ENCODE measurements at places on chromosomes 16 and 17.

DNA sequence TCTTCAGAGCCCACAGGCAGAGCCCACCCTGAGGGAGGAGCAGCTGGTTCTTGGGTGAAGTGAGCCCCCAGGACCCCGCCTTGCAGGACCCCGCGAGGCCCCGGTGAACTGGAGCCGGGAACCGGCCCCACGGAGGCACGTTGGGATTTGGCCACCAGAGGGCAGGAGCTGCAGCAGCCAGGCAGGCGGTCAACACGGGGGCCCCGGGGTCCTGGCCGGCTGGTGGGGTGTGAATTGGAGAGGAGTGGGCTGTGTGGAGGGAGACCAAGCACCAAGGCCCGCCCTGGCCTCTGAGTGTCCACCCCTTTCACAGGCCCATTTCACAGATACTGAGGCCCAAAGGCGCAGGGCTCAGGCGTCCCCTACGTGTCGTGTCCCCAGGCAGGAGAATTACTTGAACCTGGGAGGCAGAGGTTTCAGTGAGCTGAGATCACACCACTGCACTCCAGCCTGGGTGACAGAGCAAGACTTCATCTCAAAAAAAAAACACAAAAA lies 2.2 kb downstream of the DPEP1 start:
- H3K27ac ChIP-seq: no peak overlapping the region
- peaks cover 3% of the 10 kb centered on the region for H3K27me3 ChIP-seq
- no peak for DNase-seq
- H3K36me3 ChIP-seq: peaks cover 6% of the 10 kb centered on the region

DNA sequence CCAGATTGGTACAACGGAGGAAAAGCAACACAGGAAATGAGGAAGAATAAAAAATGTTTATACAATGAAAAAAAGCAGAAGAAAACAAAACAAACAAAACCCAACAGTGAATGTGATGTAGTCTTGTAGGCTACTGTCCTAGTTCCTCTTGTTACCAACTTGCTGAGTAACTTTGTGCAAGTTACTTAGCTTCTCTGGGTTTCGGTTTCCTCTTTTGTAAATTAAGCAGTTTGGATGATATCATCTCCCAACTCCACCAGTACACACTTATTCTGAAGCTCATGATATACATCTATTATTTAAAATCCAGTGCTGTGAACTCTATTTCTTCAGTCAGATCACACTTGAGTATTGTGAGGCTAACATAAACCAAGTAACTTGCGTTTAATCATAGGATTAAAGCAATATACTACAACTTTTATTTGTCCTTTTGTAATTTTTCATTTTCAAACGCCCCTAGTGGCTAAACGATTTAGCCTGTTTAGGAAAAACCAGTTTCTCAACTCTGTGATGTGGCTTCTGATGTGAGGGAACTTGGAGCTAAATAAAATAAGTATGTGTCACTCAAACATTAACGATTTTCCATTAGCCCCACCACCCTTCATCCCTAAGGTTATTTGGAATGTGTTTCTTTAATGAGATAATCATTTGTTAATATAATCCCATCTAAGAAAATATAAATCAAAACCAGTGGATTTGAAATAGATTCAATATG lies 1.4 kb upstream of the UNK start:
- H3K4me1 ChIP-seq: peaks cover 46% of the 10 kb centered on the region
- peaks cover 2% of the 10 kb centered on the region for H3K27me3 ChIP-seq
- H3K27ac ChIP-seq: peak overlapping the region; percentile 100
- DNase-seq: peak; percentile 58
- H3K36me3 ChIP-seq: peaks cover 16% of the 10 kb centered on the region

- H3K27me3 ChIP-seq: peaks cover 33% of the 10 kb centered on the region
- no peak overlapping the region for H3K27ac ChIP-seq
- no peak overlapping the region for H3K4me3 ChIP-seq
- H3K36me3 ChIP-seq: no peaks in the 10 kb centered on the region
Measured at GRCh38 chr17:50627036-50627781, 7.5 kb upstream of the ABCC3 start.

- no peaks in the 10 kb centered on the region for H3K4me1 ChIP-seq
- no peak overlapping the region for H3K27ac ChIP-seq
- H3K36me3 ChIP-seq: no peaks in the 10 kb centered on the region
- no peak overlapping the region for H3K4me3 ChIP-seq
Measured at GRCh38 chr16:69496376-69496775, 69.4 kb upstream of the NFAT5 start.

DNA sequence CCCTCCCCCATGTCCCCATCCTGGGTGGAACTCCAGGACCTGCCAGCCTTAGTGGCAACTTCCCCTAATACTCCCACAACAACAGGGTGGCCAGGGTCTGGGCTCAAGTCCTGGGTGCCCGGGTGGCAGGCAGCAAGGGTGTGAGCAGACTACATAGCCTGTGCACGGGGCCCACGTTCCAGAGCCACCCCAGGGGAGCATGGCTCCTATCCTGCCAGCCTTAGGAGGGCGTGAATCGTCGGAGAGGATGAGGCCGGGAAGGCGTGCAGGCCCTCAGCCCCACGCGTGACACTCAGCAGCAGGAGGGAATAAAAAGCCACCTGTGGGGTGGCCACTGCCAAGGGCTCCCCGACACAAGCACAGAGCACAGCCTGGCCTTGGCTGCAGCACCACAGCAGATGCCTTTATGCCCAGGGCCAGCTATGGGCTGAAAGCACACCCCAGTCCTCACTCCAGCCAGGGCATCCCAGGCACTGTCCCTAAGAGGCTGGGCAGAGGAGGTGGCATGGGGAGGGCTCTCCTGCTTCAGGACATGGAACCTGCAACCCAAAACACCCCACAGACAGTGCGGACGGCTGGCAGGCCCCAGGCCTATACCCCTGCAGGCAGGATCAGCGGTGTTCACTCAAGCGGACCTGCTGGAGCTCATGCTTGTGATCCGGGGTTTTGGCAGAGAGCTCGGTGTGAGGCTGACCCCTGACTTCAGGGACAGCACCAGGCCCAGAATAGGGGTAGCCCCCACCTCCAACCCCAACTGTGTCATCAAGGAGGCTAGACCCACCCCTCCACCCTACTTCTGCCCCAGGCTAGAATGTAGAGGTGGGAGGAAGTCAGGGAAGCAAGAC lies 2.7 kb downstream of the BCAR1 start:
- no peak overlapping the region for H3K4me3 ChIP-seq
- no peak overlapping the region for H3K27ac ChIP-seq
- H3K27me3 ChIP-seq: peaks cover 36% of the 10 kb centered on the region
- H3K36me3 ChIP-seq: no peaks in the 10 kb centered on the region

GRCh38 chr16:67445913-67446907 lies 15.3 kb downstream of the HSD11B2 start:
- DNase-seq: no peak
- no peaks in the 10 kb centered on the region for H3K27me3 ChIP-seq
- peaks cover 3% of the 10 kb centered on the region for H3K36me3 ChIP-seq
- no peak overlapping the region for H3K27ac ChIP-seq
- no peak overlapping the region for H3K4me3 ChIP-seq
- H3K4me1 ChIP-seq: peaks cover 6% of the 10 kb centered on the region

DNA sequence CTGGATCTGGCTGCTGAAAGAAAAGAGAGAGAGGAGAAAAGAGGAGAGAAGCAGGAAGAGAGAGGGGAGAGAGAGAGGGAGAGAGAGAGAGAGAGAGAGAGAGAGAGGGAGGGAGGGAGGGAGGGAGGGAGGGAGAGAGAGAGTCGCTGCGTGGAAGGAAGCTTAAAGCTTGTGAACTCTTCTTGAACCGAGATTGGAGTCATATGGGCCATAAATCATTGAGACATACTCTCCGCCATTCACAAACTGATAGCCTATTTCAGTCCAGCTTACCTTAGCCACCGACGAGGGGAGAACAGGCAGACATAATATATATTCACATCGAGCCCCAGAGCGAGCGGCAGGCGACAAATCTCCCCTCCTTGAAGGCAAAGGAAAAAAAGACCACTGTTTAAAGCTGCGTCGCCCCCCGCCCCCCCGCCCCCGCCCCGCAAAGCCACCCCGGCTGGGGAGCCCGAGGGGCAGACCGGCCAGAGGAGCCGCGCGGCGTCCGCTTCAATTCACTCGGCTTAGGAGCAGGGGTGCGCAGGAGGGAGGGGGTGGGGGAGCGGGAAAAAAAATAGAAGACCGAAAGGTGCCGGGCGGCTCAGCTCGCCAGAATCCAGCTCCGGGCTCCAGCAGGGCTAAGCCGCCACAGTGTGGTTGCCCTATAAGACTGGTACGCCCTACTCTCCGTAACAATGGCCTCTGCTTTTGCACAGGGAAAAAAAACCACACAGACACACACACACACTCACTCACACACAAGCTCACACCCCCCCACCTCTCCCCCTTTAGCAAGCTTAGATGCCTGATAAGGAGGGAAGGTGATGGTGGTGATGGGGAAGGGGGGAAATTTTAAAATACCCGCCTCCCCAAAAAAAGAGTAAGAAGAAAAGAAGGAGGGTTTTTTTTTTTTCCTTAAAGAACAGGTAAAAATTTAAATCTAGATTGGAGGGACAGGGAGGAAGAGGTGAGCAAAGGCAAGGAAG lies 10.6 kb upstream of the HOXB2 start:
- peaks cover 3% of the 10 kb centered on the region for H3K4me1 ChIP-seq
- peaks cover 53% of the 10 kb centered on the region for H3K27me3 ChIP-seq
- DNase-seq: no peak
- no peaks in the 10 kb centered on the region for H3K36me3 ChIP-seq

- no peaks in the 10 kb centered on the region for H3K27me3 ChIP-seq
- no peak for DNase-seq
- H3K4me1 ChIP-seq: peaks cover 30% of the 10 kb centered on the region
- H3K4me3 ChIP-seq: no peak overlapping the region
- H3K27ac ChIP-seq: peak overlapping the region; percentile 43
Measured at GRCh38 chr16:88617268-88618031, 20.9 kb upstream of the IL17C start.

GRCh38 chr16:86901483-86901882 lies 323.1 kb downstream of the FOXL1 start:
- no peaks in the 10 kb centered on the region for H3K4me1 ChIP-seq
- no peaks in the 10 kb centered on the region for H3K36me3 ChIP-seq
- no peak overlapping the region for H3K4me3 ChIP-seq
- DNase-seq: no peak

- no peaks in the 10 kb centered on the region for H3K27me3 ChIP-seq
- no peak for DNase-seq
- H3K27ac ChIP-seq: no peak overlapping the region
- H3K4me1 ChIP-seq: no peaks in the 10 kb centered on the region
- H3K4me3 ChIP-seq: no peak overlapping the region
- H3K36me3 ChIP-seq: peaks cover 9% of the 10 kb centered on the region
Measured at GRCh38 chr17:48213797-48214196, 106.2 kb downstream of the SNX11 start.

GRCh38 chr17:10631048-10631700 lies 25.9 kb downstream of the MYH3 start:
- peaks cover 4% of the 10 kb centered on the region for H3K4me1 ChIP-seq
- peaks cover 7% of the 10 kb centered on the region for H3K36me3 ChIP-seq
- no peak overlapping the region for H3K4me3 ChIP-seq
- H3K27ac ChIP-seq: no peak overlapping the region

DNA sequence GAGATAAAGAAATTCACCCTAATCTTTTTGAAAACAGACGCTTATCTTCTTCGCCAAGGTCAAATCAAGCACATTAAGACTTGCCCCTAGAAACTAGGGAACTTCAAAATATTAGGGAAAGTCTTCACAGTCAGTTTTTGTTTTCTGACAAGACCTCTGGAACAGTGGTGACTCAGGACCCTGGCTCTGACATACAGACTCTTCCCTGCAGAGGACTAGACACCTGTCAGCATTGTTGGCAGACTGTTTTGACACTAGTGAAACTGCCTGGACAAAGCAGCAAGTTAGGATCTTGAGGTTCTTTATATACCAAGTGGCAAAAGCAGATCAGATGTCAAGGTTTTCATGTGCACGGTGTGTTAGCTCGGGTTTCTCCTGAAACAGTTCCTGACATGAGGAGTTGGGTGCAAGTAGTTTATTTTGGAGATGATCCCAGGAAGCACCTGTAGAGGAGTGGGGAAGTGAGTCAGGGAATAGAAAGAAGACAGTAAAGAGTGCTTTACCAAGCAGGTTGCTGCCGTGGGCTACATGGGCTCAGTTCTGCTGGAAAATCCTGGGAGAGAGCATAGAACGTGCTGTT lies 182.0 kb upstream of the IRX5 start:
- no peaks in the 10 kb centered on the region for H3K36me3 ChIP-seq
- no peak overlapping the region for H3K4me3 ChIP-seq
- no peaks in the 10 kb centered on the region for H3K4me1 ChIP-seq
- no peak overlapping the region for H3K27ac ChIP-seq
- no peak for DNase-seq

- no peak overlapping the region for H3K27ac ChIP-seq
- no peak overlapping the region for H3K4me3 ChIP-seq
- H3K27me3 ChIP-seq: no peaks in the 10 kb centered on the region
- peaks cover 1% of the 10 kb centered on the region for H3K4me1 ChIP-seq
- no peak for DNase-seq
- peaks cover 7% of the 10 kb centered on the region for H3K36me3 ChIP-seq
Measured at GRCh38 chr17:12985431-12986293, 32.2 kb downstream of the ELAC2 start.

GRCh38 chr17:27631411-27631760 lies 398 bp downstream of the LGALS9 start:
- H3K27me3 ChIP-seq: no peaks in the 10 kb centered on the region
- peak; percentile 29 for DNase-seq
- H3K4me3 ChIP-seq: peak overlapping the region; percentile 94
- H3K27ac ChIP-seq: peak overlapping the region; percentile 94
- H3K36me3 ChIP-seq: peaks cover 34% of the 10 kb centered on the region

- peaks cover 43% of the 10 kb centered on the region for H3K36me3 ChIP-seq
- H3K4me3 ChIP-seq: no peak overlapping the region
- DNase-seq: no peak
- peaks cover 14% of the 10 kb centered on the region for H3K4me1 ChIP-seq
- H3K27ac ChIP-seq: no peak overlapping the region
- H3K27me3 ChIP-seq: no peaks in the 10 kb centered on the region
Measured at GRCh38 chr16:23523321-23523720, 13.0 kb upstream of the GGA2 start.

DNA sequence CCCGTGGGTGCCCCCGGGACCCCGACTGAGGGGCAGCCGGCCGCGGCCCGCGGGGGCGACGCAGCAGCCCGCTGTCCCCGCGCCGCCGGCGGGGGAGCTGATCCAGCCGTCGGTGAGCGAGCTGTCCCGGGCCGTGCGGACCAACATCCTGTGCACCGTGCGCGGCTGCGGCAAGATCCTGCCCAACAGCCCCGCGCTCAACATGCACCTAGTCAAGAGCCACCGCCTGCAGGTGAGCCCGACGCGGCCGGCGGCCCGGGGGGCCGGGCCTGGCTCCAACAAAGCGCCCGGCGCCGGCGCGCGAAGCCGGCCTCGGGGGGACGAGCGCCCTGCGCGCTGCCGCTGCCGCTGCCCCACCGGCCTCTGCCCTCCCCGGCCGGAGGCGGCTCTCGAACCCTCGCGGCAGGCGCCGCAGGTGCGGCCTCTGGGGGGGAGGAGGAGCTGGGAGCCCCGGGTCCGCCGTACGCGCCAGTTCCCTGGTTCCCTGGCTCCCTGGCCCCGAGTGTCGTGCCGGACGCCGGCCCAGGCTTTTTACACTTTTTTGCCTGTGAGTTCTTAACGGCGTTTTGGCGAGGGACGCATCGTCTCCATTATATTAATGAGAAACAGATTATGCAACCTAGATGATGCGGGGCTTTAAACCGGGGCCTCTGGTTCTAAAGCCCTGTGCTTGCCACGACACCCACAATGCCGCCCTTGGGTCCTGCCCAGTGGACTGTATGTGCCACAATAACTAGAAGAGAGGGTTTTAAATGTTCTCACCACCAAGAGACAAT lies 521 bp downstream of the ATMIN start:
- H3K27me3 ChIP-seq: no peaks in the 10 kb centered on the region
- DNase-seq: peak; percentile 56
- H3K27ac ChIP-seq: peak overlapping the region; percentile 82
- peak overlapping the region; percentile 83 for H3K4me3 ChIP-seq
- H3K36me3 ChIP-seq: peaks cover 34% of the 10 kb centered on the region

- H3K27ac ChIP-seq: no peak overlapping the region
- H3K4me3 ChIP-seq: no peak overlapping the region
Measured at GRCh38 chr16:56732366-56732765, 2.4 kb downstream of the NUP93 start.

GRCh38 chr17:72702998-72703397 lies 389.5 kb downstream of the SLC39A11 start:
- no peak overlapping the region for H3K27ac ChIP-seq
- peaks cover 17% of the 10 kb centered on the region for H3K36me3 ChIP-seq
- H3K4me1 ChIP-seq: peaks cover 25% of the 10 kb centered on the region
- no peaks in the 10 kb centered on the region for H3K27me3 ChIP-seq

All from activated CD4-positive, alpha-beta T cell treated with anti-CD3 and anti-CD28 coated beads, Interleukin-2, amount 10 ng/mL, durations not matched to agents 7 days and 5 days (primary cell).